ENCODE measurements at places on chromosomes 4 and X.

GRCh38 chr4:10736895-10737294, 52.3 kb upstream of the CLNK start:
- no peak overlapping the region for H3K4me3 ChIP-seq
- no peak for DNase-seq
- peaks cover 15% of the 10 kb centered on the region for H3K4me1 ChIP-seq

GRCh38 chr4:81120055-81120454, 89.5 kb downstream of the BMP3 start:
- no peak overlapping the region for H3K4me3 ChIP-seq
- no peaks in the 10 kb centered on the region for H3K27me3 ChIP-seq
- H3K36me3 ChIP-seq = no peaks in the 10 kb centered on the region
- H3K4me1 ChIP-seq = no peaks in the 10 kb centered on the region
- H3K27ac ChIP-seq = no peak overlapping the region

- H3K4me1 ChIP-seq = no peaks in the 10 kb centered on the region
- H3K36me3 ChIP-seq = no peaks in the 10 kb centered on the region
- no peaks in the 10 kb centered on the region for H3K27me3 ChIP-seq
- H3K4me3 ChIP-seq = no peak overlapping the region
- H3K27ac ChIP-seq = no peak overlapping the region
Observed at GRCh38 chr4:127732623-127733328, 2.6 kb downstream of the SLC25A31 start.

GRCh38 chr4:139605516-139605915, 49.5 kb upstream of the SETD7 start:
- no peak for DNase-seq
- H3K27me3 ChIP-seq = peaks cover 22% of the 10 kb centered on the region
- no peak overlapping the region for H3K27ac ChIP-seq
- peaks cover 12% of the 10 kb centered on the region for H3K4me1 ChIP-seq
- H3K4me3 ChIP-seq = no peak overlapping the region

- no peak overlapping the region for H3K27ac ChIP-seq
- no peak for DNase-seq
- no peaks in the 10 kb centered on the region for H3K4me1 ChIP-seq
- H3K36me3 ChIP-seq = peaks cover 41% of the 10 kb centered on the region
Observed at GRCh38 chrX:139750390-139750789, 42.4 kb upstream of the MCF2 start.

GRCh38 chr4:155608225-155608885, 58.3 kb upstream of the GUCY1A1 start:
- no peaks in the 10 kb centered on the region for H3K36me3 ChIP-seq
- no peak for DNase-seq

DNA sequence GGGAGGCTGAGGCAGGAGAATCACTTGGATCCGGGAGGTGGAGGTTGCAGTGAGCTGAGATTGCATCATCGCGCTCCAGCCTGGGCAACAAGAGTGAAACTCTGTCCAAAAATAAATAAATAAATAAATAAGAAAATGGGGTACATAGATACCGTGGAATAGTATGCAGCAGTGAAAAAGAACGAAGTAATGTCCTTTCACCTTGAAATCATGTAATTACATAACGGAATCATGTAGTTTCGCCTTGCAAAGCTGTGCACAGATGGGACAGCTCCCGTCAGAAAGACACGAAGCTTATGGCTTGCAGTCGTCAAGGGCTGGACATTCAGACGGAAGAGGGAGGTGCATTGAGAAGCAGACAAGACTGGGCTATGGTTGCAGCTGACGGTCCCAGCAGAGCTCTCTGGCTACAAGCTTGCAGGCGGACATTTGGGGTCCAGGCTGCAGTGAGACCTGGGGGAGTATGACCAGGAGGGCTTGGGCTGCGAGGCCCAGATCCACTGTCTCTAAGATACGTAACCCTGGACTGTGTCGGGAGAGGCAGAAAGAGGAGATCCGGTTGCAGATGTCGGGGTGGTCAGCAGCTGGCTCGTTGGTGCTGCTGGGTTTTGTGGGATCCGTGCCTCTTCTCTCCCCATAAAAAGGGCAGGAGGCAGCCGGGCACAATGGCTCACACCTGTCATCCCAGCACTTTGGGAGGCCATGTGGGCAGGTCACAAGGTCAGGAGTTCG, 6.2 kb upstream of the P2RY8 start:
- DNase-seq = no peak
- H3K36me3 ChIP-seq = peaks cover 7% of the 10 kb centered on the region
- no peaks in the 10 kb centered on the region for H3K27me3 ChIP-seq

GRCh38 chr4:151340751-151341385, 15.5 kb upstream of the SH3D19 start:
- no peak overlapping the region for H3K27ac ChIP-seq
- H3K4me1 ChIP-seq = no peaks in the 10 kb centered on the region
- no peaks in the 10 kb centered on the region for H3K36me3 ChIP-seq
- no peak for DNase-seq

- no peak for DNase-seq
- H3K36me3 ChIP-seq = no peaks in the 10 kb centered on the region
- no peak overlapping the region for H3K4me3 ChIP-seq
- peaks cover 5% of the 10 kb centered on the region for H3K27me3 ChIP-seq
- no peak overlapping the region for H3K27ac ChIP-seq
- no peaks in the 10 kb centered on the region for H3K4me1 ChIP-seq
Observed at GRCh38 chrX:69179380-69179911, 14.2 kb upstream of the PJA1 start.

- H3K4me3 ChIP-seq = no peak overlapping the region
- H3K27me3 ChIP-seq = no peaks in the 10 kb centered on the region
- peaks cover 13% of the 10 kb centered on the region for H3K4me1 ChIP-seq
- H3K36me3 ChIP-seq = peaks cover 20% of the 10 kb centered on the region
- DNase-seq = no peak
Observed at GRCh38 chr4:113587156-113587555, 174.4 kb downstream of the CAMK2D start.

DNA sequence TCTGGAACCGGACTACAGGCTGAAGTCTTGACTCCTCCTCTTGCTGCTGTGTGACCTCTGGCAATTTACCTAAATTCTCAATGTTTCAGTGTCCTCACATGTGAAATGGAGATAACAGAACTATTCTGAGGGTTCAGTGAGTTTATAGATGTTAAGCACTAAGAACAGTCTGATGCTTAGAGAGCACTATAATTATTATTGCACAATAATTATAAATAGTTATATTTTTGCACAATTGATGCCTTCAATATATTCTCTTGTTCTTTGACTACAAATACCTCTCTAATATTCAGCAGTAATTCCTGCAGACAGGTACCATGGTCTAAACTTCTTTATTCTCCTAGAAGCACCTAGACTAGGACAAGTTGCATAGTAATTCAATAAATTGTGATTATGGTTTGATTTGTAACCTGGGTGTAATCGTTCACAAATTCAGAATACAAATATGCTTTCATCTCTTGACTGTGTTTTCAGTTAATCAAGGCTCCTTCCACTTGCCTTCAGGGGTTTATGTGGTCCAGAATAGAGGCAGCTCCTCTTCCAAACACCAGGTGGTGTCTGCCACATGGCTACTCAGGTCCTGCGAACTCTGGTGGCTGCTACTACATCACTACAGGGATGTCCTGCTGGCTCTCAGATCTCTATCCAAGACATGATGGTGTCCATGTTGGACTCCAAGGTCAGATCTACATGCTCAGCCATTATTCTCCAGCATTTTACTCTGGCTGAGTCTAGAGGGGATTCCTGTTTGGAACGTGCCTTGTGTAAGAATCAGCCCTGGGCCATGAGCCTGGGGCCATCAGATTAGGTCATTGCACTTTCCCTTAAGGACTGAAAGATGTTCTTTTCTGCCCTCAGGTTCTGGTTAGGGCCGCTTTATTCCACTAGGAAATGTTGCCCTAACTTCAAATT, 103.4 kb downstream of the QRFPR start:
- no peak overlapping the region for H3K27ac ChIP-seq
- H3K27me3 ChIP-seq = peaks cover 3% of the 10 kb centered on the region
- peaks cover 2% of the 10 kb centered on the region for H3K4me1 ChIP-seq
